ENCODE measurements at places on chromosomes 1 and 21.

DNA sequence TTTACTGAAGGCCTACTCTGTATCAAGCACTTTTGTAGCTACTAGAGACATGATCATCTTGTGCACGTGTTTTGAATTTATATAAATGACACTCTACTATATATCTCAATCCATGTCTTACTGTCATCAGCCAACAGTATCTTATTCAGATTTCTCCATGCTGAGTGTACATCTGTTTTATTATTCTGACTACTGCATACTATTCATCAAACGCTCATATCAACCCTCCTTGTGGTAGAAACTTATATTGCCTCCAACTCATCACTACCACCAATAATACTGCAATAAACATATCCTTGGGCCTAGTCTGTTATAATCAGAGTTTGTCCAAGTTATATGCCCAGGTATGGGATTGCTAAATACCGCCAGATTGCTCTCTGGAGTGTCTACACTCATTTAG lies 81.6 kb upstream of the IRF2BP2 start:
- DNase-seq = no peak

GRCh38 chr1:67612788-67613241 lies 72.2 kb upstream of the GADD45A start:
- no peak for DNase-seq

GRCh38 chr1:2540816-2541492 lies 10.9 kb upstream of the HES5 start:
- no peak for DNase-seq

DNA sequence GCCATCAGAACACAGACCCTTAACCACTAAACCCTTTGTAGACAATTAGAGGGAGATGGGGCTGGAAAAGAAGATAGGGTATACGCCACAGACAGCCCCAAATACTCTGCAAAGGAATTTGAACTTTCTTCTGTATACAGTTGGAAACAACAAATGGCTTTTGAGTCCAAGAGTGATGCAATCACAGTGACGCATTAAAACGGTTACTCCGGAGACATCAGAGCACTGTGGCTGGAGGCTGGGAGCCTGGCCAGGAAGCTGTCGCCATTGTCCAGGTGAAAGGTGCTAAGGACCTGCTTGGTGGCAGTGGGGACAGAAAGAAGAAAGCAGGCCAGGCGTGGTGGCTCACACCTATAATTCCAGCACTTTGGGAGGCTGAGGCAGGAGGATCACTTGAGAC lies 4.2 kb downstream of the FLAD1 start:
- peak; percentile 20 for DNase-seq

DNA sequence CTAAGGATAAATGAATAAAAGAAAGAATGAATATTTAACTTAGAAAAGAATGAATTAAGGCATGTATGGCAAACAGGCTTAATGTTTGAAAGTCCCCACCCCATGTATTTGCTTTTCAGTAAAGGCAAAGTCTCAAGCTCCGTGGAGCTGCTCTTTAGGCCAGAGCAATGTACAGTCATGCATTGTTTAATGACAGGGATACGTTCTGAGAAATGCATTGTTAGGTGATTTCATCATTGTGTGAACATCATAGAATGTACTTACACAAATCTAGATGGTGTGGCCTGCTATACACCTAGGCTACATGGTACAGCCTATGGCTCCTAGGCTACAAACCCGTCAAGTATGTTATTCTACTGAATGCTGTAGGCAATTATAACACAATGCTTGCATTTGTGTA lies 51.6 kb upstream of the SPATA6 start:
- no peak for DNase-seq

DNA sequence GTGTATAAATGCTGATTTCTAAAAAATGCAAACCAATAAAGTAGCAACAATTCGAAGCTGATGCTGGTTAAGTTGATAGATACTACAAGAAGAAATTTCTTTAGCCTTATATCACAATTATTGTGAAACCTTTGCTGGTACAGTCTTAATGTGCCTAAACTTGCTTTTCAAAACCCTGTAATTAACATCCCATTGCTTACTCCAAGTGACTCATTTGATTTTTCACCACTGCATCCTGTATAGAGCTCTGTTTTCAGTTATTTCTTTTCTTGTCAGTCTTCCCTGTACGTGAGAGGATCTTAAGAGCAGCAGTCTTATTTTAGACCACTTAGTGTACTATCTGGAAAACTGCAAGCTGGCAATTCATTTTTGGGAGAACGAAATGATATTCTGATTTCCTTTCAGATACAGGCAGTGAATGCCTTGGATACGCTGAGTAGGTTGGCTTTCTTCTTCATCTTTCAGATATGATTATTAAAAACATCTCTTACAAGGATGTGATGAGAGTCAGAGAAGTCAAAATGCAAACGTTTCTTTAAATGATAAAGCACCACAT lies 210.3 kb downstream of the KCTD3 start:
- DNase-seq = no peak

GRCh38 chr1:12467570-12468286 lies 150.3 kb downstream of the DHRS3 start:
- DNase-seq = no peak

DNA sequence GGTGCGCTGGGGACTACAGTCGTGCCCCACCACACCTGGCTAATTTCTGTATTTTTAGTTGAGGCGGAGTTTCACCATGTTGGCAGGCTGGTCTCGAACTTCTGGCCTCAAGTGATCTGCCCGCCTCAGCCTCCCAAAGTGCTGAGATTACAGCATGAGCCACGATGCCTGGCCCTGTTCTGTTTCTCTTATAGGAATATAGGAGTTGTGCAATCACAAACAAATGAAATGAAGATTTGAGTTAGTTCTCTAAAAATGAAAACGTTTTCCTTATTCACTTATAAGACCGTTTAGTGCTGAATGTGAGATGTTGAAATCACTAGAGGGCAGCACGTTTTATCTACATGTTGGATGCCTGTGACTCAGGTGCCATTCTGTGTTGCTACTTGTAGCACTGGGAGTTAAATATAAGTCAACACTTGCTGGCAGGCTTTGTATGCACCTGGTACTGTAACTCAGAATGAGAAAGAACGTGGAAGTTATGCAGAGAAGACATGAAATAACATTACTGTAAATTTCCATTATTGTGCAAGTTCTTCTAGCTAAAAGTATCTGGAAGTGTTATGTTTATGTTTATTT lies 45.8 kb downstream of the MIGA1 start:
- no peak for DNase-seq

DNA sequence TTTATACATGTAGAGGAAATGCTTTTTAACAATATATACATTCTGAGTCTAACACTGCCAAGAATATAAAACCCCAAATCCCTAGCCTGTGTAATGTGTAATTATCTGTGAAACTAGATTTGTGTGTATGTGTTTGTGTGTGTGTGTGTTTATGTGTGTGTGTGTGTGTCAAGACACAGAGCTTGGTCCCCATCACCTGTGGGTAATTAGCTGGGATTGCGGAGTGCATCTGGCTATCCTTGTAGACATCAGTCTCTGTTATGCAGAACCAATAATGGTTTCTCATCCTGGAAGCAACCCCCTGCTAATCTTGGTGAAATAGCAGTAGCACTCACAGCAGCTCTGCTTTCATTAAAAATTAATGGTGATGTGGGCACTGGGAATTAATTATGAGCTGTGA lies 26.3 kb upstream of the ST6GALNAC3 start:
- DNase-seq = no peak

GRCh38 chr1:183989078-183989577 lies 48.4 kb downstream of the COLGALT2 start:
- DNase-seq = no peak

DNA sequence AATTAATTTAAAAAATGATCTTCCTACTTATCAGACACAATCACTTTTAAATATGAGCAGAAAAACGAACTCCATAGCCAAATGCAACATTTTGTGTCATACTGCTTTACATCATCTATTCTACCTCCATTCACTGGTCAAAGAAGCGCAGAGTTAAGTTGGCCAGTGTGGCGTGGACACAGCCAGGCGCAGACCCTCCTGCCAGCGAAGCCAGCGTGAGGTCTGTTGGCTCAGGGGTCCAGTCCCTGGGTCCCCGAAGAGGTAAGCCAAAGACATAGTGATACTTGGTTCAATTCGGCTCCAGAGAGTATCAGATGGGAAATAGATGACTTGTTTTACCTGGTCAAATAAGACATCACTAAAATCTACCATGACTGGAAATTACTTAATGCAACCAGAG lies 59.2 kb downstream of the B3GALT5 start:
- DNase-seq = no peak

- DNase-seq = no peak
These were observed 1.7 kb upstream of the CGN start for GRCh38 chr1:151509350-151510019.

GRCh38 chr1:117370071-117370470 lies 2.8 kb downstream of the MAN1A2 start:
- no peak for DNase-seq

GRCh38 chr1:96365596-96366390 lies 355.8 kb upstream of the PTBP2 start:
- DNase-seq = no peak

DNA sequence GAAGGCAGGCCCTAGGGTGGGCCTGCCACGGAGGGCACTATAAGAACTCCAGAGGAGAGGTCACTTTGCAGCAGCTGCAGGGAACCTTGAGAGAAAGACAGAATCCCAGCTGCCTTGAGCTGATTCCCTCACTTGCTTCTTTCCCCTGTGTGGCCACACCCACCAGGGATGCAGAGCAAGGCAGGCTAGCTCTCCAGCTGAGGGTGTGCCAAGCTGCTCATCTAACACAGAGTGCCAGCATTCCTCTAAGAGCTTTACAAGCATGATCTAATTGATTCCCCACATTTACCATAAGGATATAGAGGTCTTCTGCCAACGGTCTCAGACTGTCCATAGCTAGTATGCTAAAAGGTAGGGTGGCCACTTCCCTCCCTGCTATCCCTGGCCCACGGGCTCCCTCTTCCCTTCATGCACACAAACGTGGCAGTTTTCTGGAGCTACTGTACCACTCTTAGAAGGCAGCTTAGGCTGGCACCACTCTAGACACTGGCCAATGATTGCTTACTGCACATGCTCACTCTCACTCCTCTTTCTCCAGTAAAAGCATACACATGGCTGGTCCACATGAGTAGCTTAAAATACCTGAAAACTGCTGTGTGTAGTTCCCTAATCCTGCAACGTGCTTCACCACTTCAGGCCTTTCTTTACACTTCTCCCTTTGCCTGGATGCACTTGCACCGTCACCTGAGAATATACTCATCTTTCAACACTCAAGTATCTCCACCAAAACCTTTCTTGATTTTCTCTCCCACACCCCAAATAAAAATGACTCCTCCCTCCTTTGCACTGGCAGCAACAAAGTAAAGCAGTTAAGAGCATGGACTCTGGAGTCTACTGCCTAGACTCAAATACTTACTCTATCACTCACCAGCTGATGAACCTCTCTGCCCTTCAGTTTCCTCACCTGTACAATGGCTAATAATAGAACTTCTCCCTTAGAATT lies 57.7 kb downstream of the DMAP1 start:
- DNase-seq = no peak

DNA sequence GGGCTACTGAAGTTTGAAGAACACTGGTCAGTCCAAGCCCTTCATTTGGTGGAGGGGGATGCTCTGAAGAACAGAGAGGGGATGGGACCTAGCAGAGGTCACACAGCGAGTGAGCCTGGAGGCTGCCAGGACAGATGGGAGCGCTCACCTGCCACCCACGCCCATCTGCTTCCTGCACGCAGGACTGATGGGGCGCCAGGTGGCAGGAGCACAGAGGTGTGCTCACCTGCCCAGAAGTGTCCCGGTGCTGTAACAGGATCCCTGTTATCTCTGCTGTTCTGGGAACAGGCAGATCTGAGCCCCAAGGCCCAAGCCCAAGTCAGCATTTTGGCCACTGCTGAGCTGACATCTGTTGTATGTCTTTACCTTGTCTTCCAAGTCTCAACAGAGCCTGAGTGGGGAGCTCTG lies 40.5 kb downstream of the EPHB2 start:
- DNase-seq = no peak

- peak; percentile 54 for DNase-seq
These were observed 41.3 kb upstream of the LRP8 start for GRCh38 chr1:53369034-53369750.

DNA sequence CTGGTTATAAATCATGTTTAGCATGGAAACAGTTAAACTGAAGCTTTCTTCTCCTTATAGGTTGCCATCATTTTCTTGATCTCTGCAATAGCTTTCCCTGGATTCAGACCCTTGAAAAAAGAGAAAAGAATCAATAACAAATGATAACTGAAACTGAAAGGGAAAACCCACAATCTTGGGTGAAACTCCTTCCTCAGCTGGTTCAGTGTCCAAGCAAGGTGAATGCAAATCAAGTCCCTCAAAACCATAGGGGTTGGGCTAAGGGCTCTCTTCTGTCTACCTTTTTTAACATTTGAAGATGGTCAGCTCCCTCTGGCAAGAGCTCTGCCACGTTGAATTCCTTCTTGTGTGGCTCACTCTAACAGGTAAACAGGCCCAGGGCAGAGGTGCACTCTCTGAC lies 7.1 kb upstream of the ATP13A2 start:
- no peak for DNase-seq

GRCh38 chr1:98130408-98130807 lies 209.6 kb upstream of the DPYD start:
- DNase-seq = no peak

GRCh38 chr21:45048026-45048698 lies 26.2 kb upstream of the ADARB1 start:
- no peak for DNase-seq

GRCh38 chr1:41226815-41227434 lies 15.2 kb downstream of the SCMH1 start:
- DNase-seq = no peak

DNA sequence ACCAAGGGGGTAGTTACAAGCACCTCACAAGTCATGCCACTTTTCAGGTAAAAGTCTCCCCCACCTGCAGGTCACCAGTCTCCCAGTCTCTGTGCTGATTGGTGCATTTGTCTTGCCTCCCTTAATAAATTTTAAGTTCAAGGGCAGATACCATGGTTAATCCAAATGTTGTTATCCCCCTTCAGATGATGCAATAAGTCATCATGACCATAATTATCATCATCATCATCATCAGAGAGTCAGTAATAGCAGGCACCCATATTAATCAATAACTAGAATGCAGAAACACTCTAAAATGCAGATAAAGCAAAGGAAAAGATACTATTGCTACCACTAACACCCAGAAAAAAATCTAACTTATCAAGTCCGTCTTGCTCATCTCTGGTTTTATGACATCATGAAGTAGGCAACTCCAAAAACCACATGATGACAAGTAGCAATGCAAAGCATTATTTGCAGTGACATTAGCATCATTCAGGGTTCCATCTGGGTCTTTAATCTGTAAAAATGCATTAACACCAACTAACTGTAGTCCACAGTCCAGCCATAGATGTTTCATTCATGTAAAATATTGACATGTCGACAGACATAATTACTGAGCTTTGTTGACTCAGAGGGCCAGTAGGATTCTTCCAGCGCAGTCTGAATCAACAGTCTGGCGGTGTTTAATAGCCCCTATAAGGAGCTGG lies 492.0 kb upstream of the RUNX1 start:
- DNase-seq = no peak

All from upper lobe of right lung (tissue), 1 donor.